ENCODE measurements at places on chromosomes 5 and 9.
A peak's percentile ranks its signal among the peaks of the same experiment; 100 is the strongest.

GRCh38 chr5:31433229-31433628 lies 98.7 kb downstream of the DROSHA start:
- no peak for DNase-seq

GRCh38 chr5:79456890-79457583 lies 56.9 kb downstream of the HOMER1 start:
- DNase-seq = no peak

- no peak for DNase-seq
These were observed 181.9 kb upstream of the TBCA start for GRCh38 chr5:77957931-77958521.

DNA sequence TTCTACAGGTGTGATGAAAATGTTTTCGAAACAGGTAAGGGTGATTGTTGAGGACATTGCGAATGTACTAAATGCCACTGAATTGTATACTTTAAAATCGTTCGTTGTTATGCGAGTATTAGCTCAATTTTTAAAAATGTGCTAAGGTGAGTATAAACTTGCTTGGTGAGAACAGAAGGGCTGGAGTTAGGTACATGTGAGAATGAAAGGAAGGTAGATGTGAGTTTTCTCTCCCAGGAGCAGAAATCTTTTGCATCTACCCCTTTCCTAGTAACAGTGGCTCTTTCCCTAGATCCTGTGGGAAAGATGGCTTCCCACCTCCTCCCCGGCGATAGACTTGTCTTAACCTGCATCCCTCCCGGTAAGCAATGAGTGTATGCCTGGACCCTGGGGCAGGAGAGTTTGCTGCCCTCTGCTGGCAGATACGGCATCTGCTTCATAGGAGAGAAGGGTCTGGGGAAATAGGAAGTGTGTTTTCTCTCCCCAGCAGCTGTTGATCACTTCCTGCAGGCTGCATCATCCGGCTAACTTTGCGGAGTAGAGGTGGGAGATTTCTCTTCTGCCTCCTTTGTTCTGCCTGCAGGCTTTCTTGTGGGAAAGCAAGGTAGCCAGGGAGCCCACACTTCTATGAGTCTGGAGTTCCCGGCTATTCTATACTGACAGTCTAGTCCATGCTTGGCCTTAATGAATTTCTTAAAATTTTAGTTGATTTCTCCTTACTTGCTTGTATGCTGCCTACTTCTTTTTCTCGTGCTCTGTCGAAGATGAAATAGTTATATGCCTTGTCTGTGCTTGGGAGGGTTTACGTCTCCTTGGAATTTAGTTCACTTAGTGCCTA lies 373.3 kb upstream of the SEMA6A start:
- peak; percentile 24 for DNase-seq

DNA sequence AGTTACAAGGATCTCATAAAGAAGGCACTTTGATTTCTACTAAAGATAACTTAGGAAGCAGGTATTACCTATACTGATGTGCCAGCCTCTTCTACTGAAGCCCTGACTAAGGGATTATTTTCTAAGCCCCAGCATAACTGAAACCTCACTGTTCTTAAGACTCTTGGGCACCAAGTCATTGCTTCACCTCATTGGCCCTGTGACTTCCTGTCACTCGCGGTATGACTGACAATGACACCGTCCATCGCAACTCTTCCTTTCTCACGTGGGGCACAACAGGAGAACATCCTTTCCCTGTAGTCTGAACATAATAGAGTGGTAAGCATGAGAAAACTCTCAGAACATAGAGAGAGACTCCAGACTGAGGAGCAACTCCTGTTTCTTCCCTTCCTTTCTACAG lies 6.4 kb downstream of the OR2V2 start:
- DNase-seq = no peak

DNA sequence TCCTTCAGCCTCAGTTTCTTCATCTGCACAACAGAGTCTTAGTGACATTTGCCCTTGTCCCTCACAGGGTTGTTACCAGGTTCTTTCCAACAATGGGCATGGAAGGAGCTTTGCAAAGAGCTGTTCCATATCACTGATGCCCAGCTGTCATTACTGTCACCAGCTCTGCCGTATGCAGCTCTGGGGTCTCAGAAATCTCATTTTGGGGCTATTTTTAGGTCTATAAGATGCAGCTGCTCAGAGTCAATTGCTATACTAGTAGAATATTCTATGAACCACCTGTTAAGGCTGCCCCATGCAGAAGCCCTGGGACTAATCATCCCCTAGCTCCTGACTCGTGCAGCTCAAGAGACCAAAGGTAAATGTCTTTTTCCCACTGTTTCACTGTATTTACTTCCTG lies 105.1 kb upstream of the TNPO1 start:
- DNase-seq = no peak

DNA sequence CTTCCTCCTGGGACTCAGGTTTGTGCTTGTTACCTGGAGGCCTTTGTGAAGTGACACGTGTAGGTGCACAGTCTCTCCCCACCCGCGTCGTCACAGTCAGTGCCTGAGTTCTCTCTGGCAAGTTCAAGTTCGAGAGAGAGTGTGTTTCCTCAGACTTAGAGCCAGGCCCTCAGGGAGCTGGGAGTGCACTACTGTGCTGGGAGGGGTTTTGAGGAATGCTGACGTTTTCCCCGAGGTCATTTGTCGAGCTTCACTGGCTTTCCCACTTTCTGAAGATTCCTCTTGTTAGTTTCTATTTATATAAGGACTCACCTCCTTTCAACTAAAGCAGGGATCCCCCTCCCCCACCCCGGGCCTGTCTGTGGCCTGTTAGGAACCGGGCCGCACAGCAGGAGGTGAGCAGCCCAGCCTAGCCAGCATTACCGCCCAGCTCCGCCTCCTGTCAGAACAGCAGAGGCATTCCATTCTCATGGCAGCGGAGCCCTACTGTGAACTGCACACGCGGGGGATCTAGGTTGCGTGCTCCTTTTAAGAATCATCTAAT lies 209.2 kb downstream of the DIRAS2 start:
- no peak for DNase-seq

DNA sequence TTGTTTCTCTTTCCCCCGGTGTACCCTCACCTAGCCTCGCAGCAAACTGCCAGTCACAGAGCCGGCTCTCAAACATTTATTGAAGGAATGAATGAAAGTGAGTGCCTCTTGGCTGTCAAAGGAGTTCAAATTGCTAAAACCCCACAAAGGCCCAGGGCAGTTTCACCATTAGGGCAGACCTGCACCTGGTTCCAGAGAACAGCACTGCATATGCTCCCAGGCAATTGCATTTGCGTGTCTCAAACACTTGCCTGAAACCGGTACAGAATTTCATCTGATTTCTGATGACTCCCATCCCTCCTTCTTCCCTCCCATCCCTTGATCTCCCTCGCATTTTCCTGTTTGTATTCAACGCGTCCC lies 165.6 kb upstream of the ZNF462 start:
- DNase-seq = no peak

GRCh38 chr5:105238561-105238960 lies 1676.0 kb upstream of the NUDT12 start:
- no peak for DNase-seq

DNA sequence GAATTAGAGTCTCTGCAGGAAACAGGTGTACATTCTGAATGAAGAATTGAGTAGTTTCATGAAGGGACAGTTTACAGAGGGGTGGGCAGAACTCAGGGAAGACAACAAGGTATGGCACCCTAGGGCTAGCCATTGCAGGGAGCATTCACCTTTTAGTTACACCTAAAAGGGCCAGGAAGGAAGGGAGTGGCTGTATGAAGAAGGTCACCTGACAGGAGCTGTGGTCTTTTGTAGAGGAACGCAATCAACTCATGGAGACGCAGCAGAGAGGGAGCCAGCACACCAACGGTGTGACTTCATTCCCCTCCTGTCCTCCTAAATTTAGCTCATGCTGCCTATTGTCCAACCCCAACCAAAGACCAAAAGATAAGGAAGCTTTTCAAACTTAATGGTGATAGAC lies 12.7 kb upstream of the ZCCHC7 start:
- no peak for DNase-seq

GRCh38 chr9:132699956-132700355 lies 29.7 kb downstream of the GTF3C4 start:
- no peak for DNase-seq

DNA sequence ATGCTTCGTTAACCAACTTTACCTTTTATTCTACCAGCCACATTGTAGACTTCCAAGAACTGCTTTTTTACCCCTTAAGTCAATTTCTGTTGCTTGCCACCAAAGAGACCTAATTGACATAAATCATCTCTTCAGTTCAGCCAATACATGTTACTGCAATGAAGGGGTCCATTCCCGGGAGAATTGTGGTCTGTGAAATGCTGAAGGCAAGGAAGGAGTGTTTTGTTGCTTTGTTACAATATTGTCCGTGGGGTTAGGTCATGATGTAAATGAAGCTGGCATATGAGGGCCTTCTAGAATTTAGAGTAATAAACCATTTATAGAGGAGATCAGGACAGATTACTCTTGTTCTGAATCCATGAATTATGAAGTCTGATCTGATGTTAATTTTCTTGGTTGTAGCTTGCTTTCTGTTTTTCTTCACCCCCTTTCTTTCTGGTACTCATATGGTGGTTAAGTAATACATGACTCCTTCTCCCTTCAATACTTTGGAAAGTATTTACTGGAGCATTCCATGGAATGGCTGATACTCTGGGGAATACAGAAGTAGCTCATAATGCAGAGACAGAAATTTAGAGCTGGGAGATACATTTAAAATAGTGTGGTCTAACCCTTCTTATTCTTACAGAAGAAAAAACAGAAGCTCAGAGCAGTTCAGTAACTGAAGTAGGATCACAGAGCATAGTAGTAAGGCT lies 297.0 kb upstream of the CLINT1 start:
- DNase-seq = no peak

DNA sequence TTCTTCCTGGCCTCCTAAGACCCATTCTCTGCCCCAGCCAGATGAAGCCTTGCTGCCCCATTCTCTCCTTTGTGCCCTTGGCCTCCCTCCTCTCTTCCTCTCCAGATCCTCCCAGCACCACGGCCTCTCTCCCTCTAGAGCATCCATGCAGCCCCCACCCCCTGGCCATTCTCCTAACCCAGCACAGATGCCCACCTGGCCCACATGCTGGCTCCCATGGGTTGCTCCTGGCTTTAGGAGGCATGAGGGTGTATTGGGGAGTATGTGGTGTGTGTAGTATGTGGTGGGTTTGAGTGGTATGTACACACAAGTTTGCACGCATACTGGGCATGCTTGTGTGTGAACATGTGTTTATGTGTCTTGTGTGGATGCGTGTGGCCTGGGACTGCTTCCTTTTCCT lies 47.1 kb downstream of the FOXI1 start:
- DNase-seq = no peak

- DNase-seq = no peak
These were observed 3.8 kb upstream of the RNF14 start for GRCh38 chr5:141965071-141965470.

GRCh38 chr9:90848866-90849265 lies 47.2 kb downstream of the SYK start:
- DNase-seq = no peak

GRCh38 chr5:110865400-110866094 lies 126.7 kb downstream of the SLC25A46 start:
- no peak for DNase-seq

- no peak for DNase-seq
These were observed 719 bp downstream of the NOL8 start for GRCh38 chr9:92324431-92324830.

DNA sequence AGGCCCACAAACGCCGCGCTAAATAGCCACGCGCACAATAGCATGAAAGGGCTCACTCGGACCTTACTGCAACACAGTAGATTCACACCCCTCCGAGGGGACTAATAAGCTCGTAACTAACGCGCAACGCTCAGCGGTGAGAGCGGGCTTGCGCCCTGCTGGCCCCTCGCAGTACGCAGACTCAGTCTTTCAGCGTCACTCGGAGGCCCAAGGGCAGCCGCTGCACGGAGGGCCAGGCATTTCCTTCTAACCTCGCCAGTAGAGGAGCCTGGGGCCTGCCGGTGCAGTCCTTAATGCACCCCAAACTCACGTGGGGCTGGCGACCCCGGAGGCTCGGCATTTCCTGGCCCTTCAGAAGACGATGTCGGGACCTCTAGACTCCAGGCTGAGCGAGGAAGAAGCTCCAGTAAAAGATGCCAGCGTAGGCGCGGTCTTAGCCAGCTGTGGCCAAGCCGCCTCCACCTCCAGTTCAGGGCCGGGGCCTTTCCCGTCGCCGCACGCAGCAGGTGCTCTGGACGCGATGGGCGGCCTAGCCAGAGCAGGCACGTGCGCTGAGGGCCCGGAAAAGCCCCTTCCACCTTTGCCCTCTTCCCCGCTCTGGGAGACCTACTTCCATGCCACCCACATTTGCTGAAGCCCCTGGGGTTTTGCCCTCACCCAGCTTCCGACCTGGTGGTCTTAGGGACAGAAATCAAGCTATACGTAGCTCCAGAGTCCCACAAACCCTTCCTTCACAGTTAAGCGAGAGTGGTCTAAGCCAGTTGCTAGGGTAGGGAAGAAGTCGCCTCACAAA lies 38.3 kb upstream of the TIFAB start:
- DNase-seq = no peak

DNA sequence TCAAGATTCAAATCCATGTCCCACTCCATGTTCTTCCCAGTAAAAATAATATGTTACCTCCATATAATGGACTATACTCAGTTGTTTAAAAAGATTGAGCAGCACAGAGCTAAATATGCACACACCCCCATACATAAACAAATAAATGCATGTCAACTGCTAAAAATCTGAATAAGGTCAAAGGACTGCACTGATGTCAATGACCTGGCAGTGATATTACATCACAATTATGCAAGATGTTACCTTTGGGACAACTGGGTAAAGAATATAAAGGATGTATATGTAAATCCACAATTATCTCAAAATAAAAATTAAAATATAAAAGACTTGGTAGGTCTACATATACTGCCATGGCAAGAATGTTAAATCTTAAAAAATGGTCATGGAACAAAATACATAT lies 57.9 kb downstream of the CDK5RAP2 start:
- DNase-seq = no peak

- DNase-seq = peak; percentile 90
These were observed 194.4 kb downstream of the RGS3 start for GRCh38 chr9:113657765-113658544.

- DNase-seq = no peak
These were observed 89.6 kb downstream of the INSL6 start for GRCh38 chr9:5095795-5096194.

GRCh38 chr5:2525351-2525750 lies 226.1 kb downstream of the IRX2 start:
- DNase-seq = no peak

GRCh38 chr9:81825846-81826516 lies 102.2 kb upstream of the SPATA31D4 start:
- no peak for DNase-seq

DNA sequence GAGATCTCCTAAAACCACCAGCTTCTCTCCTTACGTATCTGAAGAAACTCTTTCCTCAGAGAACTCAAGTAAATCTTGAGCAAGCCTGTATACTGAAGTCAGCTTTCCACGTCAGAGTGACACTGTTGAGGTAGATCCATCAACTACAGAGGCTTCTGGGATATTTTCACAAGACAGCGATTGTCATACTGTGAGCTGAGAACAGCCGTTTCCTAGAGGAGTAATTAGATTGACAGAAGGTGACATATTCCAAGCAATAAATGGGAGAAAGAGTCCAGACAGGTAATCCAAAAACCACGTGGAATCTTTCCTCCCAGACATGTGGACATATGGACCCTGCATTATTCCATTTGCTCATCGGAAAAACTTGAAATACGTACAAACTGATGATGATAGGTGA lies 117.2 kb downstream of the MEF2C start:
- DNase-seq = no peak

Data from head of caudate nucleus (tissue), 42 donors.